Activated T-helper 2 cell treated with anti-CD3 and anti-CD28 coated beads, Interferon-gamma antibody, Interleukin-2, Interleukin-4, amounts not matched to agents 10 μg/mL and 5 μg/mL and 100 μg/mL, durations not matched to agents 14 hours and 24 hours and 36 hours (primary cell): ENCODE measurements at places on chromosomes 4 and X.

- no peak overlapping the region for H3K4me3 ChIP-seq
- no peak for DNase-seq
- H3K27ac ChIP-seq, result no peak overlapping the region
- no peaks in the 10 kb centered on the region for H3K27me3 ChIP-seq
- no peaks in the 10 kb centered on the region for H3K4me1 ChIP-seq
These were observed 567.4 kb downstream of the IQCM start for GRCh38 chr4:149248191-149248764.

- H3K4me1 ChIP-seq, result no peaks in the 10 kb centered on the region
- no peaks in the 10 kb centered on the region for H3K36me3 ChIP-seq
- no peaks in the 10 kb centered on the region for H3K27me3 ChIP-seq
- no peak for DNase-seq
These were observed 185.1 kb downstream of the PDHA2 start for GRCh38 chr4:96025011-96025410.

DNA sequence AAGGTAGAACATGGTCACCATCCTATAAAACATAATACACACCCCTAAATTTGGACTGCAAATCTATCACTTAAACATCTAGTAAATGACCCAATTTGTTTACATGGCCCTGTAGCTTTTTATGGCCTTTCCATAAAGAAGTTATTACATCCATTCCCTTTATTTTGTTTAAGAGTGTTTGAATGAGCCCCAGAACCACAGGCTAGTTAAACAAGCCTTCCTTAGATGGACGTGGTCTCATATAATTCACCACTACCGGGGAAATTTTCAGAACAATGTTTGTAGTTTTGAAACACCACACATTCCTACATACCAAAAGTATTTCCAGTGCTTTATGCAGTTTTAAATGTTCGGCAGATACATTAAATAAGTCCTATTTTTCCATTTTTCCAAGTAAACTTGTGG, 12.3 kb downstream of the PDGFC start:
- no peaks in the 10 kb centered on the region for H3K4me1 ChIP-seq
- no peak overlapping the region for H3K27ac ChIP-seq
- DNase-seq, result no peak

GRCh38 chr4:110442309-110442708, 33.6 kb upstream of the ENPEP start:
- H3K4me3 ChIP-seq, result no peak overlapping the region
- no peaks in the 10 kb centered on the region for H3K36me3 ChIP-seq
- no peak overlapping the region for H3K27ac ChIP-seq

GRCh38 chrX:124573468-124573867, 227.1 kb downstream of the SH2D1A start:
- H3K27ac ChIP-seq, result no peak overlapping the region
- H3K36me3 ChIP-seq, result no peaks in the 10 kb centered on the region
- no peaks in the 10 kb centered on the region for H3K27me3 ChIP-seq
- no peaks in the 10 kb centered on the region for H3K4me1 ChIP-seq
- DNase-seq, result no peak

DNA sequence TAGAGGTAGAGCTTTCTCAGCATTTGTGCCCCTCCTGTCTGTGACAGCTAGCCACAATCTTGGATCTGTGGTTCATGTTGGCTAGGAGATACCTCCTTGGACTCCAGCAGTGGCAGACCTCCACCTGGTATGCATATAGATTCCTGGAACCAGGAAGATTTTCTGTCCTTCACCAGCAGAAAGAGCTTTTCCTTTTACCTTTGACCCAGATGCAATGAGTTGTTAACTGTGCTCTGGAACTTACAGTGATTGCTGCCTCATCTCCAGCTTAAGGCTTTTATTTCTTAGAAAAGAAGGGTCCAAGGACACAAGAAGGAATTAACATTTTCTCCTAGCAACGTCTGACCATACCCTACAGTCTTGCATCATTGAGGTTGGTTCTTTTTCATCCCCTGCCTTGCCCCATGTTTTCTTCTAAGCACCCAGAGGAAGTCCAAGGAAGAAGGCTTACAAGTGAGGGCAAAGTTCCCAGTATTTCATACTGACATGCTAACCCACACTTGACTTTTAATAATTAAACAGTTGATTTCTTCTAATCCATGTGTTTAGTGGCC, 217.1 kb upstream of the ARHGAP24 start:
- no peak overlapping the region for H3K27ac ChIP-seq
- H3K4me1 ChIP-seq, result no peaks in the 10 kb centered on the region
- no peak for DNase-seq
- H3K4me3 ChIP-seq, result no peak overlapping the region

DNA sequence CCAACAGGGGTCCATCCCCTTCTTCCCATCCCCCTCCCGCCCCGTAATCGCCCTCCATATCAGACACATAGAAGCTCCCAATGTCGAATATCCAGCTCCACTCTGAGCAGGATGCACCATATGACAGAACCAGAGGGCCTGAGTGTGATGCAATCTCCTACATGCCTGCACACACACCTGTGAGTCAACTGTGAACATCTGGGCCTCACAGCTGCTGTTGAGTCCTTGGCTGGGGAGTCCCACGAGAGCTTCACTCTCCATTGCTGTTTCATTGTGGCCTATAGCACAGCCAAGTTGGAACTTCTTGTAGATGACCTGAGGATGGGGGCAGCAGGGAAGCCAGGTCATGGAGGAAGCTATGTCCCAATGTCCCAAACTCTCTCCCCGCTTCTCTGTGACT, 8.2 kb downstream of the SLC38A5 start:
- no peak for DNase-seq
- no peaks in the 10 kb centered on the region for H3K27me3 ChIP-seq

DNA sequence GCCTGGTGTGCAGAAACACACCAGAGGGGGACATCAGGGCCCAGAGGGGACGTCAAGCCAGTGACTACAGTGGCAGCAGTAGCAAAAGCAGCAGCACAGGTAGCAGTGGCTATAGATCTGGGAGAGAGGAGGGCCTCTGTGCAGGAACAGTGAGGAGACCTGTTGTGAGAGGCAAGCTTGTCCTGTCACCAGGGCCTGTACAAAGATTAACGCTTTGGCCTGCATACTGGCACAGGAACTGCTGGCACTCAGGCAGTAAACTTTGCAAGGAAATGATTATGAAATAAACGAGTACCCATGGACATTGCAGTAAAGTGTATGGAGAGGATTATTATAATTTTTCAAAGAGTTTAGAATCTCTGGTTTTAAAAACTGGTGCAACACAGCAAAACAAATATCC, 5.5 kb upstream of the PHF8 start:
- DNase-seq, result no peak
- no peaks in the 10 kb centered on the region for H3K27me3 ChIP-seq
- no peaks in the 10 kb centered on the region for H3K36me3 ChIP-seq
- peaks cover 7% of the 10 kb centered on the region for H3K4me1 ChIP-seq
- H3K27ac ChIP-seq, result no peak overlapping the region

GRCh38 chrX:15973946-15974345, 119.3 kb upstream of the AP1S2 start:
- no peak for DNase-seq
- H3K36me3 ChIP-seq, result no peaks in the 10 kb centered on the region
- no peak overlapping the region for H3K27ac ChIP-seq

- H3K4me3 ChIP-seq, result no peak overlapping the region
- no peaks in the 10 kb centered on the region for H3K36me3 ChIP-seq
- no peak for DNase-seq
- H3K27me3 ChIP-seq, result no peaks in the 10 kb centered on the region
These were observed 9.8 kb upstream of the ACOT9 start for GRCh38 chrX:23752740-23753415.

- H3K27me3 ChIP-seq, result no peaks in the 10 kb centered on the region
- H3K4me3 ChIP-seq, result no peak overlapping the region
- DNase-seq, result no peak
- H3K36me3 ChIP-seq, result peaks cover 12% of the 10 kb centered on the region
- H3K27ac ChIP-seq, result no peak overlapping the region
These were observed 41.6 kb downstream of the TMA16 start for GRCh38 chr4:163536091-163536490.

DNA sequence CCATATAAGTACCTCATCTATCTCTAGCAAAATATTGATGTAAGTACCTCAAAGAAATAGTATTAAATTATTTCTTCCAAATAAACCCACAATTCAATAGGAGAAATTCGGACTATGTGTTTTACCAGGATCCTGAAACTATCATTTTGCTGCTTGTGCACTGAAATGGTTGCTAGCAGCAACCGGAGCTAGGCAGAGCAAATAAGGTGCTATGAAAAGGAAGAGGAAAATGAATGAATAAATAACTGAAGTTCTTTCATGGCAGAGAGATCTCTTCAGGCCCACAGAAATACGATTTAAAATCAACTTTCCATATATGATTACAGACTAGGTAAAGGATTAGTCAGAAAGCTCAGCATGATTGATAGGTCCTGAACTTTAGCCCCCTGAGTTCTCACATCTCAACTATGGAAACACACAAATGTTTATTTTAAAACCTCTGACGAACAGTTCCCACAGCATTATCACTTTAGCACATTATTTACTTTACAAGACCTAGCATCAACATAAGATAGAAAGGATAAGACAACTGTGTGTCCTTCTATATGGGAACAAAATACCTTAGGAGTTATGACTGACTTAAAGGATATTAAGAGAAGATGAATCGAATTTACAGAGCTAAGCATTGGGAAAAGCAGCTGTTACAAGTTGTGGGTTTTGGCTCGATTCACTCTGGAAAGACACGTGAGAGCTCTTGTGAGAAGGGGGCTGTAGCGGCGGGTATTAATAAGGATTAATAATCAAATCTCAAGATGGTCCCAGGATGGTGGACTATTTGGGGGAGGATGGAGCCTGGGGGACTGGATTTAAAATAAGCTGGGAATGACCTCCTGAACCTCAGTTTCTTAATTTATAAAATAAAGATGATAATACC, 104.3 kb downstream of the CORIN start:
- H3K36me3 ChIP-seq, result no peaks in the 10 kb centered on the region
- no peak overlapping the region for H3K27ac ChIP-seq
- no peak for DNase-seq
- H3K27me3 ChIP-seq, result no peaks in the 10 kb centered on the region
- no peaks in the 10 kb centered on the region for H3K4me1 ChIP-seq

DNA sequence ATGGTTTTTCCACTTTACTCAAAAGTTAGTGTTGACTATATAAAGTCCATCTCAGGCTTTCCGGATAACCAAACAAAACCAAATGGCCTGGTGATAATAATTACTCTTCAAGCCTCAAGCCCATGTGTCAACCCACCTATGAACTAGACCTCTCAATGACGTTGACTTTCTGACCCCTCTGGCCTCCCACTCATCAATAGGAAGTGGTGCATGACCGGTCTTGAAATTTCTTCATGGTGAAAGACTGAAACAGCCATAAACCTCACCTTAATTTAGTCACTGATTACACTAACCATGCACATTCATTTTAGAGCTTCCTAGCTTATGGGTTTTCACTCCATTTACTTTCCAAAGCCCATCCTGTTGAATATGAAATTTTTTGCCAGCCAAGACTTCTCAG, 276.0 kb downstream of the KLHL13 start:
- H3K27ac ChIP-seq, result no peak overlapping the region
- H3K4me1 ChIP-seq, result no peaks in the 10 kb centered on the region
- no peaks in the 10 kb centered on the region for H3K27me3 ChIP-seq

GRCh38 chr4:37446016-37446415, 201.5 kb downstream of the NWD2 start:
- no peaks in the 10 kb centered on the region for H3K4me1 ChIP-seq
- peaks cover 23% of the 10 kb centered on the region for H3K27me3 ChIP-seq
- no peak overlapping the region for H3K4me3 ChIP-seq
- H3K36me3 ChIP-seq, result no peaks in the 10 kb centered on the region
- DNase-seq, result no peak

- H3K4me1 ChIP-seq, result peaks cover 9% of the 10 kb centered on the region
- DNase-seq, result no peak
- H3K27ac ChIP-seq, result no peak overlapping the region
- H3K27me3 ChIP-seq, result no peaks in the 10 kb centered on the region
- H3K4me3 ChIP-seq, result no peak overlapping the region
- H3K36me3 ChIP-seq, result no peaks in the 10 kb centered on the region
These were observed 50.5 kb downstream of the TBC1D14 start for GRCh38 chr4:6960154-6960553.
